ENCODE measurements at places on chromosomes 16 and 17. TPM values are rescaled to one million over a fixed set of nuclear protein-coding genes. Genes with fewer than 3 reads are reported as not detected.

GP1BA gene
- total RNA-seq: not detected

NPIPA8 gene
- total RNA-seq: 12.6 TPM

BICDL2 gene
- total RNA-seq: not detected

PPM1E gene
- total RNA-seq: not detected

SMTNL2 gene
- not detected for total RNA-seq

GSG1L gene
- total RNA-seq: not detected

GSPT1 gene
- total RNA-seq: 72.8 TPM

G6PC1 gene
- total RNA-seq: not detected

CTRB2 gene
- total RNA-seq: not detected

DNA sequence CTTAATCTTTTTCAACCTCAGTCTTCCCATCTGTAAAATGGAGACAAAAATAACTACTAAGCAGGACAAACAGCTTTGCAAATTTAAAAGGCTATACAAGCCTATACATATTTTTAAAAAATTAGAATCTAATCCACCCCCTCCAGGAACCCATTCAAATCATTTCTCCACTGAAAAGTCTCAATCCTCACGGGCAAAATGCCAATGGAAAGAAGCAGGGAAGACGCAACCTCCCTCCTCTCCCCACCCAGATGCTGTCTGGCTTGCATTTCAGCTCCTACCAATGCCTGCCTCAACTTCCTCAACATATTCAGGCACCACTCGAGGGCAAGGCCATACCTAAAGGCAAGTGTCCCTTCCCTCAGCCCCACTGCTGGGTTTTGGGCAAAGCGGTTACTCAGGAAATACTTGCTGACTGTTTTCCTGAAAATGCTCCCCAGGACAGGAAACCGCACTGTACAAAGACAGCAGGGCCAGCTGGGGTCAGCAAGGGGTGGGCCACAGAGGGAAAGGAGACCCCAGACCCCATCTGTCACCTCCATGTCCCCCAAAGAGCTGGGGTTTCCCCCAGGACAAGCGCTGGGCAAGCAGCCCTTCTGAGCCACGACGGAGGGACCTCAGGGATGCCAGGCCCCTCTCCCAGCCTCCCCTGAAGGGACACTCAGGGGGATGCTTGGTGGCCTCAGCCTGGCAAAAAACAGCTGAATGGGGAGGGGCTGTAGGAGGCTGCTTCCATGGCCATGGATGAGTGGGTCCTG, 47.7 kb upstream of the DOC2B start:
- DNase-seq: no peak

DNA sequence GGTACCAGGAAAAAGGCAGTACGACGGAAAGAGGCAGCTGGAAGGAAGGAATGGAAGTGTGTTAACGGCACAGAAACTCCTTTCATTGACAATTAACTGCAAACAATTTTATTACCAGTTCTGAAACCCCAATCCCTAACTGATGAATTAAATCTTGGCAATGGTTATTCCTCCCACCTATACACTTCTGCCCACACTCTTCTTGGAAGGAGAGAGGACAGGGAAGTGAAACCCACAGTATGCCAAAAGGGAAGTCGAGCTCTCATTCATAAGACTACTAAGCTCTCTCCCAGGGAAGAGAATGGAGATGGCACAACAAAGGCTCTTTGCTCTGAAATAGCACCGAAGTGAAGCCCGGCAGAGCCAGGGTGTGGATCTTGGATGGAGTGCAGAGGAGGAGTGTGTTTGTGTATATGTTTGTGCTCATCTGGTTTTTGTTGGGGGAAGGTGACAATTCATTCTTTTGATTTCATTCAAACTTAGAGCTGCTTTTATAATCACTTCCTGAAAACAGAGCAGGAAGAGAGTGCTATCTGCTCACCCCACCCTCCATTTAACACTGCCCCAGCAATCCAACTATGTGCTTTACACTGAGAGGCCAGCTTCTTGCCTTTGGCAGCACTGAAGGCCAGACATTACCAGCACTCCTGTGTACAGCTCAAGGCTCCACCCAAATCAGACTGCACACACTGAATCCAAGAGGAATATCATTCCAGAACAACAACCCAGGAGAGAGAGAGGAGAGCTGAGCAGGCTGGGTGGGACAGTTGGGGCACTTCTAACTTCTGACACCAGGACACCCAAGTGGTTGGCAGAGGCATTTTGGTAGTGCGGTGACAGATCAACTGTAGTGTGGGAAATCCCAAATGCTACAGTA, 68.7 kb downstream of the HIC1 start:
- DNase-seq: peak; percentile 48

- peak; percentile 34 for DNase-seq
Observed at GRCh38 chr16:14958970-14959369, 15.9 kb upstream of the PDXDC1 start.

- no peak for DNase-seq
Observed at GRCh38 chr16:86408685-86409084, 101.6 kb upstream of the FOXF1 start.

- peak; percentile 74 for DNase-seq
Observed at GRCh38 chr17:81470944-81471817, 41.4 kb downstream of the ACTG1 start.

GRCh38 chr16:85959686-85960085, 60.7 kb downstream of the IRF8 start:
- no peak for DNase-seq

DNA sequence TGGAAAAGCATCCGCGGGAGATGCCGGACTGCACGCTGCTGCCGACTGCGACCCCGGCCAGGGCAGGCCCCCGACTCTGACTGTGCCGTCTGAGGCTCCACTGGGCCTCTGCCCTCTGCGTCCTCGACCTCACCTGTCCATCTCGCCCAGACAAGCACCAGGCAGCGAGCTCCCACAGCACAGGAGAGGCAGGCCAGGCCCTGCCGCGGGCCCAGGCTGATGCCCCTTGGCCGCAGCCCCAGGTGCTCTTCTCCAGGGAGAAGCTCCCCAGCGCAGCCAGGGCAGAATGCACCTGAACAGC, 98.1 kb upstream of the DNAH17 start:
- DNase-seq: no peak

GRCh38 chr16:57277586-57277985, 6.9 kb downstream of the PLLP start:
- peak; percentile 66 for DNase-seq

- DNase-seq: no peak
Observed at GRCh38 chr17:57666946-57667345, 78.2 kb downstream of the CCDC182 start.

GRCh38 chr16:85611444-85612190, 1.5 kb upstream of the GSE1 start:
- DNase-seq: peak; percentile 97

- no peak for DNase-seq
Observed at GRCh38 chr16:89613231-89613953, at the start of gene DPEP1. Gene DPEP1 (plus strand): TSS chr16:89613642. CDS start chr16:89630411, 16,769 bp downstream.

- DNase-seq: no peak
Observed at GRCh38 chr16:17232487-17232886, 238.3 kb downstream of the XYLT1 start.

DNA sequence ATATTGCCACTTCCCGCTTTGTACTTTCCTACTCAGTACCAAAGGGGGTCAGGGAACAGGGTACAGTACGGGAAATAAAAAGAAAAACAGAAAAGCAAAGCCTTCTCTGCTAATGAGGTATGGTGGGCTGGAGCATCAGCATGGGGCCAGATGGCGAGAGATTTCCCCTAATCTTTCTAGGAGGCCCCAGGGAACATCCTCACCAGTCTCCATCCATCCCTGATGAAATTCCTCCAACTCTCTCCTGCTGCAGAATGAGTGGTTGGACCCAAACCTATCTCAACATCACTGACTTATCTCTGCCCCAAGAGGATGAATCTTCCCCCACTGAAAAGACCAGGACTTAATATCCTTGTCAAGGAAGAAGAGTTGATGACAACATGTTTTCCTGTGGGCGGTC, 185.6 kb downstream of the C16orf78 start:
- DNase-seq: no peak

- no peak for DNase-seq
Observed at GRCh38 chr16:23113185-23113584, 36.1 kb downstream of the USP31 start.

DNA sequence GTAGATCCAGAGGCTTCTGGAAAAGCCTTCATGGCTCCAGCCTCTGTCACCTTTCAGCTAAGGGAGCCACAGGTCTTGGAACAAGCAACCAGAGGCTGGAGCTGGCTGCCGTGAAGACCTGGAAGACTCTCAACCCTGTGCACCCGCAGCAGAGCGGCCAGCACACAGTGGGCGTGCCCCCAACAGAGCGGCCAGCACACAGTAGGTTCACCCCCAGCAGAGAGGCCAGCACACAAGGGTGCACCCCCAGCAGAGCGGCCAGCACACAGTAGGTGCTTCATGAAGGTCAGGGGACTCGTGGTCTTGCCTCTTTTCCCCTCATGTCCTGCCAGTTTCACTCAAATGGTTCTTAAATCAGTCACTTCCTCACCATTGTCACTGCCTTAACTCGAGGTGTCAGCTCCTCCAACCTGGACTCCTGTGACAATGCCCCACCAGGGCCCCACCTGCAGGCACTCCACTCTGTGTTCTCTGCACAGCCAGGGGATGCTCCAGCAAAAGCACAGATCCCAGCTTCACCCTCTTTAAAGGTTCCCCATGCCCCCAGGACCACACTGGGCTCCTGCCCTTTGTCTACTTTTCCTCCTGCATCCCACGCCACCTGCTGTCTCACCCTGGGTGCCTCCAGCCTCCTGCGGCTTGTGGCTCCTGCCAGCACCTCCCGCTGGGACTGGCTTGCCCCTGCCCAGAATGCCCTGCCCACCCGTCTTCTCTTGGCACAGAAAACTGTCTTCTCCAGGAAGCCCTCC, 42.4 kb upstream of the DOC2B start:
- no peak for DNase-seq

- no peak for DNase-seq
Observed at GRCh38 chr16:22898131-22898530, 84.2 kb downstream of the HS3ST2 start.

GRCh38 chr17:78787444-78787843, 5.4 kb upstream of the CYTH1 start:
- no peak for DNase-seq

DNA sequence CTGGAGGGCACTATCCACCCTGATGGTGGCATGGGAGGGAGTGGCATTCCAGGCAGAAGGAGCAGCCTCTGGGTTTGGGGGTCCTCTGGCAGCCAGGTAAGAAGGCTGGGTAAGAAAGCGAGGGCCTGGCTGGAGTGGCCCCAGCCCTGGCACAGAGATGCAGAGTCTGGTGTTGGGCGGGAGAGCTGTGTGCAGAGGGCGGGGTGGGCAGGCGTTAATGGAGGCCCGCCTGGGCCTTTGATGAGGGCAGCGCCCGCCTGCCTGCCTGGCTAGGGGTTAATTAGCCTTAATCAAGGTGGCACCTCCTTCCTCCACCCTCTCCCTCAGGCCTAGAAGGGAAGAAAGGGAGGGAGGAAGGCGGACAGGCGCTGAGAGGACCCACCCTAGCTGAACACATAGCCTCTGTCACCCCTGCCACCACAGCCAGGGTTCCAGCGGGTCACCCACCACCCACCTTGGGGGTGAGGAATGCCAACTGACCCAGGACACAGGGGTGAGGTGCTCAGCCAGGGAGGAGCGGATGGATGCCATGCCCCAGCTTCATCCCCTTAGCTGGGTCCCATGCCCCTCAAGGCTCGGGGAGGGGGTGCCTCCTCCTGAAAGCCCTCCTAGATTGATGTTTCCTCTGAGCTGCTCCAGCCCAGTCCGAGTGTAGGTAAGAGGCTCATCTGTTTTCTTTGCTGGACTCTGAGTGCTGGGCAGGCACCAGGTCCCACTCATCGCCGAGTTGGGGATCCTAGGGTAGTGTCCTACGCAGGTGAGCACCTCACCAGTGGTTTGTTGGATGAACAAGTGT, 13.4 kb upstream of the FAM83G start:
- no peak for DNase-seq

DNA sequence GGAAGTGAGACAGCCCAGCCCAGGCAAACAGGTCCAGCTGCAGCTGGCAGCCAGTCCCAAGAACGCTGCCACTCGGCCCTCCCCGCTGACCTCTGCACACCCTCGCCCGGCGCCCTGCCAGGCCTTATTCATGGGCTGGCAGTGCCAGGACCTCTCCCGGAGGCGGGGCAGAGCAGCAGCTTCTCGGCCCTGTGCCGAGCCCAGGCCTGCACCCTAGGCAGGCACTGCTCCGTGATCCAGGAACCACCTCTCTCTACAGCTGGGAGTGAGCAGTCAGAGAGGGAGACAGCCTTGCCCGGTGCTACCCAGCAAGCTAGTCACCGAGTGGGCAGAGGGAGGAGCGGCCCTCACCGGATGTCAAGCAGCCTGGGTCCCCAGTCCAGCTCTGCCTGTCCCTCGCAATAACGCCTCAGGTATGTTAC, 79.9 kb upstream of the CBX4 start:
- DNase-seq: peak; percentile 67

DNA sequence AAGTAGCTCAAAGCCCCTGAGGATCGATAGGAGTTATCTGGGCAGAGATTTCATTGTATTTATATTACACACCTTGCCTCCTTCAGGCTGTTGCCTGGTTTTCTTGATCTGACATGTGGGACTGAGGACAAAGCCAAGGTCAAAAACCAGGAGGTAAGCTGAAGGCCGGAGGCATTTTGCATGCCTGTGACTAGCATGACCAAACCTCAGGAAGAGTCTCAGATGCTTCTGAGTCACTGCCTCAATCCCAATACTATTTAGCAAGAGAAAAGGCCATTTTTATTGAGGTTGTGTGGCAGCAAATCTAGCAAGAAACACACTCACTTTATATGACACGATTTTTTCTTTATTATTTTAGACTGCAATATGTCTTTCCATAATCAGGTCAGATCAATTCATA, 968.1 kb downstream of the CDH11 start:
- DNase-seq: peak; percentile 84

- DNase-seq: peak; percentile 90
Observed at GRCh38 chr17:60817192-60817591, 139.5 kb downstream of the BCAS3 start.

GRCh38 chr17:45749831-45750335, 34.2 kb upstream of the CRHR1 start:
- no peak for DNase-seq

GRCh38 chr17:17560975-17561374, 30.5 kb downstream of the PEMT start:
- no peak for DNase-seq

DNA sequence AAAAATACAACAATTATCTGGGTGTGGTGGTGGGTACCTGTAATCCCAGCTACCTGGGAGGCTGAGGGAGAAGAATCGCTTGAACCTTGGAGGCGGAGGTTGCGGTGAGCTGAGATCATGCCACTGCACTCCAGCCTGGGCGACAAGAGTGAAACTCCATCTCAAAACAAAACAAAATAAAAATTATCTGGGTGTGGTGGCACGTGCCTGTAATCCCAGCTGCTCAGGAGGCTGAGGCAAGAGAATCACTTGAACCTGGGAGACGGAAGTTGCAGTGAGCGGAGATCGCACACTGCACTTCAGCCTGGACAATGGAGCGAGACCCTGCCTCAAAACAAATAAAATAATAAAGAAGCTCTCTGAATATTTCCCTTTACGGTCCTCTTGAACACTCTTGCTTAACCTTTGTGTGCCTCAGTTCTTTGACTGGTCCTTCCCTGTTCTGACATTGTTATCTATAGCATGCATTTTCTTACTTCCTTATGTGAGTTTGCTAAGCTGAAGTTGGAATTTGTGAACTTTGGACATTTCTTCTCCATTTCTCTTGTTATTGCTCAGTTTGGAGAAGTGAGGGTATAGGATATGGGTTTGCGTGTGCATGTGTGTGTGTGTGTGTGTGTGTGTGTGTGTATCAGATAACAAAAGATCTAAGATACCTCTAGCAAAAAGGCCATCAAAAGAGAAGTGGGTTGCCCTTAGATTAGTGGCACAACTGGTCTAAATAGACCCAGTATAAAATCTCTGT, 29.7 kb upstream of the WSB1 start:
- no peak for DNase-seq

GRCh38 chr17:17913695-17914332, 58.4 kb downstream of the TOM1L2 start:
- DNase-seq: peak; percentile 92

Measured in GM23248 (cell line).